ENCODE measurements at places on chromosomes 2 and 18. TPM values are rescaled to one million over a fixed set of nuclear protein-coding genes. Genes with fewer than 3 reads are reported as not detected.

DNA sequence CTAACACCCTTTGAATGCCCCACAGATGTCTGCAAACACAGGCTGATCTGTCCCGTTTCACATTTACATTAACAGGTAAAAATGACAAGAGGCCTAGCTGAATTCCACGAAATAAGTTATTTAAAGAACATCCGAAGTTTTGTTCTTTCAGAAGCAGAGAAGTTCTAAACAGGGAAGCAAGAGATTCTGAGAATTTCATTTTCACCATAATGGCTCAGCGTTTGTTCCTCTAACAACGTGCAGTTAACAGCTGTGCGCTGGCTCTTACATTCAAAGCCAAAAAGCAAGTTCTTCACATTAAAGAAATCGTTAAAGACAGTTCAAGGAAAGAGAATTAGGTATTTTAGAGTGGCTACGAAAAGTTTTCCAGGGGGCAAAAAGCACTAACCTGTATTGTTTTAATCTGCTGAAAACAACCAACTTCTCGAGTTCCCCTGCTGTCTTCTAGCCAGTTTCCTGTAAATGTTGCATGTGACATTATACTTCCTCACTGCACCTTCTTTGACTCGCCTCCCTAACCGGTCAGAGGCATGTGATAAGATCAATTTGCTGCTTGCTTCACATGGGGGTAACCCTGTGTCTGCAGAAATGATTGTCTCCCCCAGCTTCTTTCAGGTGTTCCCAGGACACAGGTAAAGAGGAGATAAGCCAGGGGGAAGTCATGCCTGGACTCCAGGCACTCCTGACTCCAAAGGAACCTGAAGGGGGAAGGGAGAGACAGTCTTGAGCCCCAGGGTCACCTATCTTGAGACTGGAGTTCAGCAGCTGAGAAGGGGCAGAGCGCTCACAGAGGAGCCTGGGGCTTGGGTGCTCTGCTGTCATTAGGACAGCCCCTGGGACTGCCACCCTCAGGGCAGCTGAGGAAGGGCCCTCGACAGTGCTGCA, 36.8 kb upstream of the WIPF1 start:
- DNase-seq, result no peak

DNA sequence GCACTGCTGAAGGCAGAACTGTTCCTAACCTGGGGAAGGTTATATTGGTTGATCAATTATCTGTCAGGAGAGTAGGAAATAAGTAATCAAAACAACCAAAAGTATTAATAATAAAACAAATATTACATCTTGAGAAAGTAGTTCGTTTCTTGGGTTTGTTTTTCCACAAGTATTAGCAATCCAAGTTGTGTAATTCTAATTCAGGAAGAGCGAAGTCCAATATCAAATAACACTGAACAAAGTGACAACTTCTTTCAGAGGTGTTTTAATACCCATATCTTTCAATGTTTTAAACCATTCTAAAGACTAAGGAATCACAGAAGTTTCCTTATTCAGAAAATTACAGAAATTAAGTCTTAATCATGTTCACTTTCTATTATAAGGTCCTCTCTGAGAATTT, 34.6 kb upstream of the NFU1 start:
- DNase-seq, result no peak

GRCh38 chr2:230797515-230798495, 66.9 kb upstream of the ITM2C start:
- no peak for DNase-seq

DNA sequence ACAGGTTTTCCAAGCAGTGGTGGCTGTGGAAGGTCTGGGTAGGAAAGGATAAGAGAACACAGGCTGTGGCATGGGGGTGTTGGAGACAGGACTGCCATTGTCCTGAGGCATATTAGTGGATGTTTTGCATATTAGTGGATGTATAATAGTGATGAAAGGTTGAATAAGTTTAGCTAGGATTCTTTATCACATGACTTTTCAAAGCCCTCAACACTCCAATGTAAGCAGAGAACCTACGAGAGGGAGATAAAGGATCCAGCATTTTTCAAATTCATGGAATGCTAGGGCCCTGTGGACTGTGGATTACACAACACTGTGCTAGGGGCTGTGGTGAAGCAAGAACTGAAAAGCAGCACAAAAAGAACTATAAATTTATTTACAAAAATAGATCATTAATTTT, 63.2 kb downstream of the POLE4 start:
- DNase-seq, result no peak

GRCh38 chr2:171083451-171083850, 77.2 kb downstream of the TLK1 start:
- no peak for DNase-seq

DNA sequence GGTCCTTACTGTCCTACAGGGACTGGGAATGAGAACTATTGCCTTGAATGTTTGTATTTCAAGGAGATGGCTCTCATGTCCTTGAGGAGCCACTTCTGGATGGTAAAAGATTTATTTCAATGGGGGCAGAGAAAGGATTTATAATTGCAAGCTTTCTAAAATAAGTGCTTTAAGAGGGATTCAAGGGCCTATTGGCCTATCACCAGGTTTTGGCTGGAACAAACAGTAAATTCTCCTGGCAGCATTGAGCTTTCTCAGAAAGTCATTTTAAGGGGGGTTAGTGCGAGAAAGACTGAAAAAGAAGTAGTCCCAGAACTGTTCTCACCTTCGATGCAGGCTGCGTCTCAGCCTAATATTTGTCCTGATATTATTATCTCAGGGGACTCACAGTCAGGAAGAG, 29.8 kb downstream of the DPP10 start:
- DNase-seq, result no peak

- DNase-seq, result no peak
These were observed 13.1 kb downstream of the HS6ST1 start for GRCh38 chr2:128305555-128306080.

DNA sequence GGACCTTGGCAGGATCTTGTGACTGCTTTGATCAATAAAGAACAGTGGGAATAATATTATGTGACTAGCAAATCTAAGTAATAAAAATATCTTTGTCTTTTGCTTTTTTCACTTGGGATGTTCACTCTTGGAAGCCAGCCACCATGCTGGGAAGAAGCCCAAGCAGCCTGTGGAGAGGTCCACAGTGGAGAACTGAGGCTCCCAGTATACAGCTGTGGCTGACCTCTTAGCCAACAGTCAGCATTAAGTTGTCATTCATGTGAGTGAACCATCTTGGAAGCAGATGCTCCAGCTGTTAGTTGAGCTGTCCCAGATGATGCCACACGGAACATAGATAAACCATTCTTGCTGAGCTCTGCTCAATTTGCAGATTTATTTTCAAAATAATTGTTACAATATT, 160.0 kb downstream of the OSR1 start:
- DNase-seq, result no peak

GRCh38 chr2:64586883-64587481, 62.9 kb downstream of the AFTPH start:
- no peak for DNase-seq

GRCh38 chr2:106618614-106619013, 131.4 kb downstream of the CD8B2 start:
- no peak for DNase-seq

DNA sequence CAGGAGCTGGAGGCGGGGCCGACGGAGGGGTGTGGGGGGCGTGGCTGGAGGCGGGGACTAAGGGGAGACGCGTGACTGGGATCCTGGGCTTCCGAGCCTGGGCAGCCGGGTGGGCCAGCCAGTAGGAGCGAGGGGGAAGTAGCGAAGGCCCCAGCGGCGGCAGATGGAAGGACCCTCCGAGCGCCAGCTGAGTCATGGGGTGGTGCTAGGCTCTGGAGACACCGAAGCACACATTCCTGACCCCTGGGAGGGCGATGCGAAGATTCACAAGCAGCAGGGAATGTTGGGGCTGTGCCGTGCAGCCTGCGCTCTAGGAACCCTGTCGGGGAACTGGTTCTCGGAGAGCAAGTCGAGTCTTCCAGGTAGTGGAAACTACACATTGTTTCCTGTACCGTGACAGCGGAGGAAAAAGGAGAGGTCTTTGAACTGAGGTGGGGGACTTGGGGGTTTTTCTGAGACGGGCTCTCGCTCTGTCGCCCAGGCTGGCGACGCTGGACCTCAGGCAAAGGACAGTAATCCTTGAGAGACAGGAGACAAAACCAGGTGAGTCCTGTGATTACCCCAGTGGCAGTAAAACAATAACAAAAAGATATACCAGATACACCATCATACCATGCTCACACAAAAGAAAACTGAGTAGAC, 650 bp upstream of the AFG3L2 start:
- DNase-seq, result no peak

GRCh38 chr2:130336877-130337734, 5.6 kb upstream of the IMP4 start:
- no peak for DNase-seq

GRCh38 chr2:38098421-38099098, 22.6 kb upstream of the CYP1B1 start:
- no peak for DNase-seq

DNA sequence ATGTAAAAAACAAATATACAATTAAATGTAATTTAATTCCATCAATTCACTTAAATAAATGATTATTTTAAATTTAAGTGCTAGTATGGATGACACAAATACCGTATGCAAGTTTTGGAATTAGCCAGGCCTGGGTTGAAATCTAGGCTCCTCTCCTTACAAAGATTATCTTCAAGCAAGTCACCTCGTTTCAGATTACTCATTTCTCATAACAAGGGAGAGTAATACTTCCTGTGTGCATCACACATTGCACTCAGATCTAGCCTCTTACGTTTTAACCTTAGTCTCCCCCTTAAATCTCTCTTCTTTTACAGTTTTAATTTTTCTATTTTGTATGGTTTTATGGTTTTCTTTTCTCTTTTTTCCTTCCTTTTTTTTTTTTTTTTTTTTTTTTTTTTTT, 1475.9 kb upstream of the NXPH2 start:
- DNase-seq, result no peak

DNA sequence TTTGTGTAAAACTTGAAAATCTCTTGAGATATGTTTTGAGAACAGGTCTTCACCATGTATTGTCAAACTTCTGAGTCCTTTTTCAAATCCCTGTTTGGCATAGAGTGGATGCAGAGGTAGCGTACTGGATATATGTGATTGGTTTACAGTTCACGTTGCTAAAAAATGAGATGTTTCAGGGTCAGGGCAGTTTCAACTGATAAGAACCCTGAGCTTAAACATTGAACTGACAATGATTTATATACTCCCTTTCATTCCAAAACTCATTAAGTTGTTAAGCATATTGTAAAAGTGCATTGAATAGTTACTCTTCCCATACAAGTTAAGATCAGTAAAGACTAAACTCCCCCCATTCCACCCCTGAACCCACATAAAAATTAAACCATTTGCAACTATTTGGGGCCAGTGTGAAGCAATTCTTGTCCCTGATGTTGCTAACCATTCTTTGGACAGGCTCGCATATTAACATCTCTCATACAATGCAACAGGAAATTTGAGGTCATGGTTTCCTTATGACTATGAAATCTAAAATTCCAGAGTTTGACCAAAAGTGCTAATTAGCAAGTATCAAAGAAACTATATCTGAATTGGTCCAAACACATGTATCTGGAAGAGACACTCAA, 470.9 kb upstream of the ACVR2A start:
- no peak for DNase-seq

- no peak for DNase-seq
These were observed 21.7 kb downstream of the CD302 start for GRCh38 chr2:159776321-159776720.

DNA sequence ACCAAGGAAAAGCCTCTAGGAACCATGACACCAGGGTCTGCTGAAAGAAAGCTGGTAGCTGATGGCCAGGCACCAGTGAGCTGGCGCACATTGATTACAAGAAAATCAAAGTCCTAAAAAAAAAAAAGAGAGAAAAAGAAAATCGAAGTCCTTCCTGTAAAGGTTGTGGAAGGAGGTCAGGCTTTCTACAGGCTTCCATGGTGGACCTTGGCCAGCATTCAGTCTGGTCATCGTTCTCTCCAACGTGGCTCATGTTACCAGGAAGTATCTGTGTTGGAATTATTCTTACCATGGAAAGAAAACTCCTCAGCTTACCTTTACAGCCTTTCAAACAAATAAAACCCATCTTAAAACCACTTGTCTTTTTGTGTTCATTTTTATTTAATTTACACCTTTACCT, 65.6 kb downstream of the CYB5A start:
- DNase-seq, result no peak

DNA sequence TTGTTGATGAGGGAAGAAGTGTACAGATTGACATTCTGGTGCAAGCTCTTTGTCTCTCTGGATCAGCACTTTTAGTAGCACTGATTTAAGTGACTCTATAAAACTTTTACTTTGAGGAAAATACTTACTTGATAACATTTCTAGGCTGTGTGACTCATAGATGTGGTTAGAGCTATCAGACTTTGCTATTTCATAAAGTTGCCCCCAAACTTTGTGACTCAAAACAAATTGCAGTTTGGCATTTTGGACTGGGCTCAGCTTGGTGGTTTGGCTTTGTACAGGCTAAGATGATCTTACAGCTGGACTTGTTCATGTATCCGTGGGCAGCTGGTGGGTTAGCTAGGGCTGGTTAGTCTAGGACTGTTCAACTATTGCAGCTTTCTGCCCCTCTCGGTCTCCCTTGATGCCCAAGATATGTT, 42.1 kb upstream of the GLS start:
- DNase-seq, result no peak

DNA sequence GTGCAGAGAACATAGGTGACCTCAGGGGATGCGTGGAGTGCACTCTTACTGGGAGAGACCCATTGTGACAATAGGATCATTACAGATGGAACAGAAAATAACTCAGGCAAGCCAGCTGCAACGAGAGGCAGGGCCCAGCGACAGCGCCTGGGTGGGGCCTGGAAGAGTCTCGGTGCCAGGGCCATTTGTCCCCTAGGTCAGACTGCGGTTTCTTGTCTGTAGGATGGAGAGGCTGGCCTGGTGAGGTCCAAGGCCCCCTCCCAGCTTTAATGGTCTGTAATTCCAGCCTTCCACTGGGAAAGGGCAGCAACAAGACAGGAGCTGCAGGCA, 208.6 kb upstream of the APCDD1 start:
- DNase-seq, result no peak

- no peak for DNase-seq
These were observed 115.7 kb upstream of the OSR1 start for GRCh38 chr2:19474128-19474527.

- DNase-seq, result no peak
These were observed 133.4 kb downstream of the DIS3L2 start for GRCh38 chr2:232094883-232095282.

DNA sequence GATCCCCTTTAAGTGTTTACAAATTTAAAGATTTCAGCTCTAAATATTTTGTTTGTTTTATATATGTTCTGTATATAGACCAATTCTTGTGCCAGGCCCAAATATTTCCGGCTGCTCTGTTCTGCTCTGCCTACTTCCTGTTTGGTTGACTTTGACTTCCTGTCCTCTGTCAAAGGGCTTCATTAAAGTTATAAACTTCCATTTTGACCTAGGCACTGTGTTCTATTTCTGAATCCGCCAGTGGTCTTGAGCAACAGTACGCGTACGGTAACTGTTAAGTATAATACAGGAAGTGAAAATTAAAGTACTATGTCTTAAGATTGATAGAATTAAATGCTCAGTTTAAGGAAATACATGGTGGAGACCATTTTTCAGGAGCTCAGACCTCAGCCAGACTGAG, 13.5 kb upstream of the REL start:
- no peak for DNase-seq

GRCh38 chr2:127604986-127605385, 41.0 kb upstream of the GPR17 start:
- no peak for DNase-seq

Gene ASB18
- total RNA-seq, result not detected

Gene WNT6
- not detected for total RNA-seq

Gene FOXD4L1
- not detected for total RNA-seq

Gene SCN7A
- total RNA-seq, result 5.4 TPM

Gene IL1RN
- 863 TPM for total RNA-seq

Gene RALBP1
- 85.3 TPM for total RNA-seq

Measured in esophagus squamous epithelium (tissue), 5 donors.